ENCODE measurements at places on chromosomes 2 and 18.

GRCh38 chr2:9207641-9208311, 1.2 kb downstream of the ASAP2 start:
- peak; percentile 28 for DNase-seq

GRCh38 chr2:228799208-228799588, 471.9 kb downstream of the PID1 start:
- DNase-seq = no peak

DNA sequence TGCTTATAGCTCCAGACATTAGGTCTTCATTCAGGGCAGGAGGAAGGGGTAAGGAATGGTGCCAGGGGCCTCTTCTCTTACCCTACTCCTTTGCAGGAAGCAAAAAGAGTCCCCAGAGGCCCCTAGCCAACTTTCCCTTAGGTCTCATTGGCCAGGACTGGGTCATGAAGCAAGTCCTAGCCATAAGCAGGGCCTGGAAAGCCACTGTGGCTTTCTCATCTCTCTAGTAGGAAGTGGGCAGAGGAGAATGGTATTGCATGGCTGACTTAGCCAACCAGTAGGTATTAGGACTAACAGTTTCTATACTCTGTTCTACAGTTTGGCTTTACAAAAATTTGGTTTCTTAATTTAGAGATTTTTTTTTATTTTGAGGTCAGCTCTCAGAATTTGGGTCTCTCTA, 4.8 kb downstream of the FAM228A start:
- DNase-seq = no peak

DNA sequence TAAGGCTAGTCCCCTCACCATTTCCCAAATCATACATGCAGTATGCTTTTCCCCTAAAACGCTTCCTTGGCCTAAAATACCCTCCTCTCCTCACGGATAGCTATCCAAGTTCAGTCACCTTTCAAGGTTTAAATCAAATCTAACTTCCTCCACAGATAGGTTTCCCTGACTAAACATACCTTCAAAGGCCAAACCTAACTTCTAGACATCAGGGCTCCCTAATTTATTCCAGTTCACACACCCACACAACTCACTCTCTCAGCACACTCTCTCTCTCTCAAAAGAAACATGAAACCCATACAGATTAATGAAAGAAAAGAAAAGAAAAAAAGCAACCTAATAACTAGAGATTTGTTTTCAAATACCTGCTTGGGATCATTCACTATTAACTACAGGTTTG, 14.5 kb downstream of the CCDC88A start:
- DNase-seq = no peak

DNA sequence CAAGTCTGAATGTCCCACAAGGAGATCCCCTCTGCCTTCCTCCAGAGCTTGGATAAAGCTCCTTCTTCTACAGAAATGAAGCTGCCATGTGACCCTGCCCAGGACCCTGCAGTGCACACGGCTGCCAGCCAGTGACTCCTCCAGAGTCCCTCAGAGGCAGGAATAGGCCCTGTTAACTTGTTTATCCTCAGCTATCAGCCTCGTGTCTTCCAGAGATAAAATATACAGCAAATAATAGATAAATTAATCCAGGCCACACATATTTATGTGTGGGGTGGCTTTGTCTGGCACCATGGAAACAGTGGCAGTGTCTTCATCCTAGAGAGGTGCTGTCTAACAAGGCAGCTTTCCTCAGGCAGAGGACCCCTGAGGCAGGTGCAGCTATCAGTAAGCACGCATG, 66.7 kb downstream of the TMEM18 start:
- DNase-seq = no peak

DNA sequence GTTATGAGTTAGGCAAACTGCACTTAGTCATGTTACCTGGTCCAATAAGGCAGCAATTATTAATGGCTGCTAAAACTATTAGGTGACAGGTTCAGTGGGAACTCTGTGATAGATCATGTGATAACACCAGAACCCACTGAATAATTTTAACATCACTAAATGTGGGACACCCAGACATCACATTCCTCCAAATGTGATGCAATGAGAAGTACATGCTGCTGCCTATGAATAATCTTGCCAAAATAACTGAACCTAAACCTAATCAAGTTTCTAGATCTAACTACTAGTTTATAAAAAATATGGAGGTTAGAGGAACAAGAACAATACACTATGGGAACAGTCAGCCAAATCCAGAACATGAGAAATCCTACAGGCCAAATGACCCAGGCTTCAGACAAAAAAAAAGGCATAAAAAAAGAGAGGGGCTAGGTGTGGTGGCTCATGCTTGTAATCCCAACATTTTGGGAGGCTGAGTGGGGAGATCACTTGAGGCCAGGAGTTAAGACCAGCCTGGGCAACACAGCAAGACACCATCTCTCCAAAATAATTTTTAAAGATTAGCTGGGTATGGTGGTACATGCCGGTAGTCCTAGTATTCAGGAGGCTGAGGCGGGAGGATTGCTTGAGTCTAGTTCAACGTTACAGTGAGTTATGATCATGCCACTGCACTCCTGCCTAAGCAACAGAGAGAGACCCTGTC, 7.0 kb upstream of the ACTR2 start:
- DNase-seq = no peak

- DNase-seq = no peak
Observed at GRCh38 chr2:86280191-86280667, 57.2 kb downstream of the REEP1 start.

GRCh38 chr18:59308248-59308937, 10.1 kb downstream of the CPLX4 start:
- DNase-seq = peak; percentile 76

- DNase-seq = peak; percentile 81
Observed at GRCh38 chr2:218322768-218323525, 30.6 kb upstream of the TMBIM1 start.

GRCh38 chr2:105843476-105844374, 99.0 kb downstream of the NCK2 start:
- DNase-seq = no peak

- DNase-seq = no peak
Observed at GRCh38 chr2:219766658-219767057, 139.2 kb downstream of the SLC4A3 start.

GRCh38 chr2:12399240-12399639, 317.5 kb upstream of the TRIB2 start:
- no peak for DNase-seq

DNA sequence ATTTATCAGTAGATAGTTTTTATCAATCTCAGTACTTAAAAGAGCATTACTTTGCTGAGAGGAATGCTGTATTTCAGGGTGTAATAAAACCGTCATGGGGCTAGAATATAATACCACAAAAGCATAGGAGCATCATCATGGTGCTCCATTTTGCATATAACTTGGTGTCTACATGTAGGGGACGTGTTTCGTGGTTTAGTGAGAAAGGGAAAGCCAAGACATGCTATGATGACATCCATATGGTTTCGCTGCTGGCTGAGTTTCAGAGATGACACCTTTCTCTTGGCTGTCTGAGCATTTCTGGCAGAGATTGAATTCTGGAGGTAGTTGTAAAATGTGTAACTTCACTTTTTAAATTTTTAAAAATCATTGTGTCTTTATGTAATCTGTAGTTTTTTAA, 32.4 kb downstream of the WDR43 start:
- DNase-seq = no peak

DNA sequence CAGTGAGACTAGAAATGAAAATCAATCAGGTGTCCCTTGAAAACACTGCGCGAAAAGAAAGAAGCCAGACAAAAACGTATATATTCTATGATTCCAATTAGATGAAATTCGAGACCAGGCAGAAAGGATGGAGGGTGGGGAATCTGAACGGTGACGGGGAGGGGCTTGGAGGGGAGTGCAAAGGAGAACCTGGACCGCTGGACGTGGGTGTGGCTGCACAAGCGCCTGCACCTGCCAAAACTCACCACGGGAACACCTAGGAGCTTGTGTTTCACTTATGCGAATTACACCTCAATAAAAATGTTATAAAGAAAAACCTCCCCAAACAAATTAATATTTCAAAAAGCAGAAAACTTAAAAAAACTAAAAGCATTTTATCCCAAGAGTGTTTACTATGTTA, 21.9 kb downstream of the THAP4 start:
- DNase-seq = no peak

- no peak for DNase-seq
Observed at GRCh38 chr2:101608408-101609310, 88.8 kb upstream of the MAP4K4 start.

DNA sequence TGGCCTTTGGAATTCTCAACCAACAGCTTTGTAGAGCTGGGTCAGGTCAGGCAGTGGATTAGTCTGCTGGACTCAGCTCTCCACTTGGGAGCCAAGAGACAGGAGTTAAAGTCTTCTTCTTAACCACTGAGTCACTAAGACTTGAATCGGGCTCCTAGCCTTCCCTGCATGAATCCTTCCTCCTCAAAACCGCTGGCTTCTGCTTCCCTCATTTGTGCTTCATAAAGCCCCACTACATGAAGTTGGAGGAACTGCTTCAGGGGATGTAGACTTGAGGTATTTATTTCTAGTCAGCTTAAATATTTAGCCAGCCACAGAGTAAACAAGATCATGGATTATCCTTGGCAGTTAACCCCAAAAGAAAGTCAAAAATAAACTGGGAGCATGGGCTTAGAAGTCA, 536.3 kb upstream of the TNP1 start:
- no peak for DNase-seq

- no peak for DNase-seq
Observed at GRCh38 chr2:231640641-231641111, 48.0 kb downstream of the TEX44 start.

DNA sequence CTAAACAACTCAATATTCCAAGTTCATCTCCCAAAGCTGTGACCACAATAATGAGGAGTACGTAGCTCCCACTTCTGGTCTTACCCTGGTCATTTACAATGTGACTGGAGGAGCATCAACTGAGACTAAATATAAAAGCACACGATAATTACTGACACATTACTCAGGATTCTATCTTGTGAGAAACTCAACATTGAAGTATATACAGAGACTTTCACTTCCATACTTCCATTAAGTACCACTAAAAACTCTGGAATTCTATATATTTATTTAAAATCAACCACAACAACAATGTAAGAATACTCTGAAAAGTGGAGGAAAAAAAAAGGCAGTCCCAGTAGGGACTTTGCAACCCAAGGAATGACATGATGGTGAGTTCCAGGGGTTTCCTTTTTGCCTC, 61.4 kb downstream of the XDH start:
- DNase-seq = no peak

DNA sequence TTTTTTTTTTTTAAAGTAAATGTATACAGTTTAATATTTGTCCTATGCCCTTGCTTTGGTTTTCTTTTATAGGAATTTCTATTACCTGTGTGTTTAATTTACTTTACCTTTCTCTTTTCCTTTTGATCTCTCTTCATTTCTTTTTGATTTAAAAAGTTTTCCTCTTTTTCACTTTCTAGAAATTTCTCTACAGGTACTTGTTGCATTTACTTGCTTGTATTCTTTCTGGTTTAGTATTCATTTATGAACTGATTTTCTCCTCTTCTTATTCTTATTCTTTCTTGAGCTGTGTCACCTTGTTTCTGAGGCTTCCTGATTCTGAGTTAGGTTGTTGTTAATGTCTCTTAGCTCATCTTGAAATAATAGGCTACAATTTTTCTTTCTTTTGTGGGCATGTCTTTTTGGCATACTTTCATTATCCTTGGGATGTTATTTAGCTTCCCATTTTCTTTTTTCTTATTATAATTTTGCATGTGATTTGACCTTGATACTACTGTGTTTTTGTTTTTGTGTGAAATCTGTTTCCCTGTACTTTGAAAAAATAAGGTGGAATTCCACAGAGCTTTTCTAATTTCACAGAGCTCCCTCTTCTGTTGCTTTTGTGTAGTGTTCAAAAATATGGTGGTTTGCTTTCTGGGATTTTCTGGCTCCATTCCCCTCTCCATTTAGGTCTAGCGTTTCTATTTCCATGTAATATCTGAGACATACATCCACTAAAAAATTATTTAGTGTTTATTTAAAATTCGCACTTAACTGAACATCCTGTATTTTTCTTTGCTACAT, 25.5 kb upstream of the ALMS1 start:
- DNase-seq = no peak

DNA sequence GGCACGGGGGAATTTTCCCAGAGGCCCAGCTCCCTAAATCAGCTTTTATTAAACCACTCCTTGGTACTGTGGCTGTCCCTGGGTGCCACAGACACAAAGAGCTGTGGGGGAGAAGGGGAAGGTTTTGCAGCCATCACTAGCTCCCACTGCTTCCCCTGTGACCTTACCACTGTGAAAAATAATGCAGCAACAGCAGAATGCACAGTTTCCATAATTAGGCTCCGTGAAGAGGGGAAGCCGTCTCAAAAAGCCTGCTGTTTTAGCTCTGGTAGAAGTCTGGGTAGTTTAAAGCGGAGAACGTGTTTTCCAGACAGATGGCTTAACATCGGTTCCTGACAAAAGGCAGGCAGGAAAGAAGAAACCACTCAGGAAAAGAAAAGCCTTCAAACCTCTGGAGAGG, 27.5 kb upstream of the CAB39 start:
- DNase-seq = no peak

GRCh38 chr2:181304011-181304844, 153.0 kb upstream of the ITGA4 start:
- DNase-seq = no peak

DNA sequence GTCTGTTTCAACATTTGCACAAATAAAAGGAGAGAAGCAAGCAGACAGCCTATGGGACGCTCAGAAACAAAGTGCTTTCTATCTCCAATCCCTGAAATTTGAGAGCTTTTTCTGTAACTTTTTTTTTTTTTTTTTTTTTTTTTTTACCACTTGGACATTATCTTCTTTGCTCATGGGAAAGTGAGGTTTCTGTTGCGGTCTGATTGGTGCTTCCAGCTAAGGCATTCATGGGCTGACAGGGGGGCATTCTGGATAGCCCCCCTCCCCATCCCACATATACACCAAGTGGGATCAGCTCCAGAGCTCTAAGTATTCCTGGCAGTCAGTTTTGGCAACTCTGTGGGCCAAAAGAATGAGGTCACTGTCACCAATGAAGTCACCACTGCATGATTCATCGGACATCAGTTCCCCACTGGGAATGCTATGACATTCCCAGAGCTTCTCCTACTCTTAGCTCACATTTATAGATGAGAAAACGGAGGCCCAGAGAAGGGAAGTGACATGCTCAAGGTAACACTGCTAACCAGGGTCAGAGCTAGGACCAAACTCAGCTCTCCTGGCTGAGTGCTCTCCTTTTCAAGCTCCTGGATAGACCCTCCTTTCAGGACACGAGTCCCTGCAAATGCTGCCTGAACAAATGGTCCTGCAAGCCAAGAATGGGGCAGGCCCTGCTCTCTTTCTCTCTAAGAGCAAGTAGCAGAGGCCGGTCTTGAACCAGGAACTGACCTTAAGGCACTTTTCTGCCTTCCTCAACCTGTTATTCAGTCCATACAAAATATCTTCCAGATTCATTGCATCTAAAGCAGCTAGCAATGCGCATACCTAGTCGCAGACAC, 61.3 kb downstream of the TMEM247 start:
- no peak for DNase-seq

All from NCI-H1105 (cell line).